ENCODE measurements at places on chromosomes 11 and 22. TPM values are rescaled to one million over a fixed set of nuclear protein-coding genes. Genes with fewer than 3 reads are reported as not detected.
A peak's percentile ranks its signal among the peaks of the same experiment; 100 is the strongest.

GRCh38 chr11:62399878-62400266, 19.0 kb upstream of the SCGB1A1 start:
- no peaks in the 10 kb centered on the region for H3K27me3 ChIP-seq
- no peaks in the 10 kb centered on the region for H3K36me3 ChIP-seq
- peaks cover 18% of the 10 kb centered on the region for H3K4me1 ChIP-seq

- no peaks in the 10 kb centered on the region for H3K27me3 ChIP-seq
- no peak overlapping the region for H3K27ac ChIP-seq
- no peaks in the 10 kb centered on the region for H3K36me3 ChIP-seq
- H3K4me3 ChIP-seq = no peak overlapping the region
These were observed 103.0 kb upstream of the CD44 start for GRCh38 chr11:35035894-35036408.

DNA sequence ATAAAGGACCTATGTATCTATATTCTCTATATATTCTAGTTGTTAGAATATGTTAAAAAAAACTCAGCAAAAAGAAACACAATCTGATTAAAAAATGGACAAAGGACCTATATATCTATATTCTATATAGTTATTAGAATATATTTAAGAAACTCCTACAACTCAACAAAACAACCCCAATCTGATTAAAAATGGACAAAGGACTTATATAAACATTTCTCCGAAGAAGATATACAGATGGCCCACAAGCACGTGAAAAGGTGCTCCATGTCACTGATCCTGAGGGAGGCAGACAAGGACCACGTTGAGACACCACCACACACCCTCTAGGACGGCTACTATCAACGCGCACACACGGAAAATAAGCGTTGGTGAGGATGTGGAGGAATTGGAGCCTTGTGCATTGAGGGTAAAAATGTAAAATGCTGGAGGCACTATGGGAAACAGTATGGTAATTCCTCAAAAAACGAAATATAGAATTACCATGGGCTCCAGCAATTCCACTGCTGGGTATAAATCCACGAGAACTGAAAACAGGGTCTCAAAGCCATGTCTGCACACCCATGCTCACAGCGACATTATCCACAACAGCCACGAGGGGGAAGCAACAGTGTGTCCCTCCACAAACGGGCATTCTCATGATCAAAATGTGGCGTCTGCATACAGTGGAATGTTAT, 22.7 kb downstream of the YPEL1 start:
- H3K4me3 ChIP-seq = no peak overlapping the region
- DNase-seq = peak; percentile 61
- H3K36me3 ChIP-seq = no peaks in the 10 kb centered on the region
- no peak overlapping the region for H3K27ac ChIP-seq
- H3K27me3 ChIP-seq = no peaks in the 10 kb centered on the region

GRCh38 chr11:69680688-69681087, 5.5 kb upstream of the LTO1 start:
- no peaks in the 10 kb centered on the region for H3K36me3 ChIP-seq
- H3K27me3 ChIP-seq = no peaks in the 10 kb centered on the region
- H3K4me3 ChIP-seq = no peak overlapping the region
- H3K27ac ChIP-seq = no peak overlapping the region

DNA sequence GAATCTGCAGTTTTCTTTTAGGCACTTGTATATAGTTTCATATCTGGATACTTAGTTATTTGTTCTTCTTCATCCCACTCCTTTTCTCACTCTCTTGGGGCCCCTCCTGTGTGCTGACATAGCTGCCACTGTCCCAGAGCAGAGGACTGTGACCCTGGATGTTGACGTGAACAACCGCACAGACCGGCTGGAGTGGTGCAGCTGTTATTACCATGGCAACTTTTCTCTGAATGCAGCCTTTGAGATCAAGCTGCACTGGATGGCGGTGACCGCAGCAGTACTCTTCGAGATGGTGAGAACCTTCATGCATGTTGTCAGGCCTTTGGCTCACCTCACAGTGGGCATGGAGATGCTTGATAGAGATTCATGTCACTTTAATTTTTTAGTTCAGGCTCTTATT, 50.9 kb upstream of the YWHAH start:
- no peaks in the 10 kb centered on the region for H3K27me3 ChIP-seq

DNA sequence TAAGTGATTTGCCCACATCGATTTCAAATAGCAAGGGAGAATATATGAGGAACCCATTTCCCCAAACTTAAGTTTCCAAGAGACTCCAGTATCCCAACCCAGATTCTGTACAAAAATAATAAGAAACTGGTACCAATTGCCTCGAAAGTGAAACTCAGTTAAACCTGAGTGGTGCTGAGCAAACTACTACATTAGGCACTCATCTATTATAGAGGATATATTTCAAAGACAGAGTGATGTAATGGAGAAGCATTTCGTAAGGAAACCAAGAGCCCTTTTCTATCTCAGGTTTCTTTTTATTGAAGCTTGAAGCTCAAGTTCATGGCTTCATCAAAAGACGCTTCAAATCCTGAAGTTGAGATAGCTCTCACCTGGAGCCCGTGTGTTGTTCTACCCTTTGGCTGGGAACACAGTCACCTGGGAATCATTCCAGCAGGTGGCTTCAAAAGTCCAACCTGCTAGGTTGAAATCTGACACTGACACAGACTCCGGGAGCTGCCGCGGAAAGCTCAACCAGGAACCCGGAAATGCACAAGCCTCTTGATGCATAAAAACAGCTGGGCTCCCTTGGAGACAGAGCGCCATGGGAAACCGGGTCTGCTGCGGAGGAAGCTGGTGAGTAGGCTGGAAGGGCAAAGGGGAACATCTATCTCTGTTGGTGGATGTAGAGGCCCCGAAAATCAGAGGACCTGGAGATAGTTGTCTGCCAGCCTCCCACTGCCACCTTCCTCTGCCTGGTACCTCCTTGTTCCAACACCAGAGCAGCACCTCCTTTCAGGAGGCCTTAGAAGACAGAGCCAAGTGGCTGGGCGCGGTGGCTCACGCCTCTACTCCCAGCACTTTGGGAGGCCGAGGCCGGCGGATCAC, at the start of gene C11orf52:
TSS of gene C11orf52 (plus strand) at position 524 of the 867 bp plus-strand sequence. CDS start at position 584, 60 bp downstream.
- no peak within 1 kb of the TSS for H3K27ac ChIP-seq
- H3K27me3 ChIP-seq = no peaks in the 10 kb centered on the region
- no peak within 1 kb of the TSS for H3K4me3 ChIP-seq
- no peaks in the 10 kb centered on the region for H3K36me3 ChIP-seq

DNA sequence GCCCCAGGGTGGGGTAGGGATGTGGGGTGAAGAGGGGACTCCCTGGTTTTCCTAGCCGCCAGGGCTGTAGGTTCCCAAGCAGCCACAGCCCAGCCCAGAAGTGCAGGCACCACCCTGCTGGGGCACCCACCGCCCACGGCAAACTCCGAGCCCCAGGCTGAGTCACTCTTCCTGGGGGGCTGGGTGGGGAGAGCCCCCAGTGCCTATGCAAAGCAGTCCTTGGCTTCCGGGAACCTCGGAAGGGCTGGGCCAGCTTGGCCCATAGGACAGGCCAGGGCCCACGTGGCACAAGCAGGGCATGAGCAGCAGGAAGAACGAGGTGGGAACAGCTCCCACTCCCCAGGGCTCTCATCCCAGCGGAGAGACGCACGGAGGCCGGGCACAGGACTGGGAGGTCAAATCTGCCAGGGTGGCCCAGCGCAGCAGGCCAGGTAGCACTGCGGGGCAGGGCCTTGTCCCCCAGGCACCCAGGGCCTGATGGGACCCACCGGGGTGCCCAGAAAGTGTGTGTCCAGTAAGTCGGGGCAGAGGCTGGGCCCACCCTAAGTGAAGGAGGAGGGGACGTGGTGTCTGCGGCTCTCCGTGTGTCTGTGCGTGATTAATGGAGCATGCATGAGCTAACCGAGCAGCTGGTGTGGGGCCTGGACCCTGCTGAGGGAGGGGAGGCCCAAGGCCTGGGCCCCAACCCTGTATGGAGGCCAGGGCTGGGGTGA, 4.6 kb upstream of the IL17REL start:
- H3K4me3 ChIP-seq = no peak overlapping the region
- H3K4me1 ChIP-seq = peaks cover 16% of the 10 kb centered on the region
- H3K27ac ChIP-seq = no peak overlapping the region
- DNase-seq = no peak
- no peaks in the 10 kb centered on the region for H3K36me3 ChIP-seq
- no peaks in the 10 kb centered on the region for H3K27me3 ChIP-seq

- no peaks in the 10 kb centered on the region for H3K4me1 ChIP-seq
- no peak overlapping the region for H3K4me3 ChIP-seq
- H3K27me3 ChIP-seq = no peaks in the 10 kb centered on the region
- no peaks in the 10 kb centered on the region for H3K36me3 ChIP-seq
These were observed 101.6 kb downstream of the CCDC81 start for GRCh38 chr11:86476109-86476861.

The ART1 gene
- total RNA-seq = not detected

DNA sequence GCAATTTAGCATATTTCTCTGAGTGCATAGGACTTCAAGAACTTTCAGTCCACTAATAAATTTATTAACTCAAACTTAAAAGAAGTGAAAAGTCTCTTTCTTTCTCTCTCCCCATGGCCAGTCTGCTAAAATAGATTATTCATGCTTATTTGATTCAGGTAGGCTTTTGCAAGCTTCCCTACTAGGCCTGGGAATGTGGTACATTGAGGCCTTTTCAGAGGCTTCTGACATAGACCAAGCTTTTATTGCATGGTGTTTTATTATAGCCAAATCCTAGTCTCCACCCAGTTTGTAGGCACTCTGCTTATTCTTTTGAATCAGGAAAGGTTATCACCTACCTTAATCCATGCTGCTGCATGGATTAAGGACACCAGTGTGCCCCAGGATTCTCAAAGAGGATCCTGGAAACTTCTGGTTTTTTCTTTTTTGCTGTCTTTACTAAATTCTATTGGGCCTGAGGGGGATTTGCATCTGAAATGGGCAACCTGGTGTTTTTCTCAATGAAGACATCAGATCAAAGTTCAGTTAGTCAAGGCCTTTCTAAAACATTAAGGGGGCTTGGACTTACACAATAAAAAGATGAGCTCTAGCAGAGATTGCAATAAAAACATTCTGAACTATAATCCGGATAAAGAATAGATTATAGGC, 92.2 kb downstream of the ELP4 start:
- no peak overlapping the region for H3K27ac ChIP-seq
- no peak overlapping the region for H3K4me3 ChIP-seq
- H3K36me3 ChIP-seq = no peaks in the 10 kb centered on the region
- H3K4me1 ChIP-seq = no peaks in the 10 kb centered on the region
- DNase-seq = no peak

DNA sequence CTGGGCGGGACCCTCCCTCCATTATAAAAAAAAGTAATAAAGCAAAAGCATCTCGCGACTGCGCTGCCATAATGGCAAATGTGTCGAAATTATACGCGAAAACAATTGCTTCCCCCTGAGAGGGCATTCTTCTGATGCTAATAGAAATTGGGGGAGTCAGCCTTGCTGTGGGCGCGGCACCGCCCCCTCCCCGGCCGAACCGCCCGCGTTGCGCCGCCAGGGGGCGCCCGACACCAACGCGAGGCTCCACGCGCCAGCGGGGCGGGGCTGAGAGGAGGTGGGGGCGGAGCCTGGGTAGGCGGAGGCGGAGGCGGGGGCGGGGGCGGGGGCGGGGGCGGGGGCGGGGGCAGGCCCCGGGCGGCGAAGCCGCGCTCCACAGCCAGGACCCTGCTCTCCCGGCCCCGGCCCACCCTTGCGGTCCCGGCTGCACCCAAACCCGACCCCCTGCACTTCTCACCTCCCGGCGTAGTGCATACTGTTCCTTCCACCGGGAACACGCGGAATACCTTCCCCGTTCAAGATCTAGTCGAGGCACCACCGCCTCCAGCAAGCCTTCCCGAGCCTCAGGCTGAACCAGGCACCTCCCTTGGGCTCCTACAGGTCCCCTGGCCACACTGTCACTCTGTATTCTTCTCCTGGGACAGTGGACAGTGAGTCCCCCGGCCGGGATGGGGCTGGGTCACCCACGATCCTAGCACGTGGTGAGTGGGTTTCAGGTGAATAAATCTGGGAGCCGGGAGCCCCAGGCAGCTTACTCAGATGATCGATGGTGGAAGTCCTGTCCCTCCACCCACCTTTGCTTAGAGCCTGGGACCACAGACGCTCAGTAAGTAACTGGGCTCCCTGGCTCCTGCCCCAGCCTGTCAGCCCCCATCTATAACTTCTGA, 15.5 kb upstream of the UPK3A start:
- peak overlapping the region; percentile 28 for H3K27ac ChIP-seq
- DNase-seq = peak; percentile 93
- no peaks in the 10 kb centered on the region for H3K36me3 ChIP-seq
- H3K4me1 ChIP-seq = peaks cover 4% of the 10 kb centered on the region
- H3K4me3 ChIP-seq = peak overlapping the region; percentile 85

DNA sequence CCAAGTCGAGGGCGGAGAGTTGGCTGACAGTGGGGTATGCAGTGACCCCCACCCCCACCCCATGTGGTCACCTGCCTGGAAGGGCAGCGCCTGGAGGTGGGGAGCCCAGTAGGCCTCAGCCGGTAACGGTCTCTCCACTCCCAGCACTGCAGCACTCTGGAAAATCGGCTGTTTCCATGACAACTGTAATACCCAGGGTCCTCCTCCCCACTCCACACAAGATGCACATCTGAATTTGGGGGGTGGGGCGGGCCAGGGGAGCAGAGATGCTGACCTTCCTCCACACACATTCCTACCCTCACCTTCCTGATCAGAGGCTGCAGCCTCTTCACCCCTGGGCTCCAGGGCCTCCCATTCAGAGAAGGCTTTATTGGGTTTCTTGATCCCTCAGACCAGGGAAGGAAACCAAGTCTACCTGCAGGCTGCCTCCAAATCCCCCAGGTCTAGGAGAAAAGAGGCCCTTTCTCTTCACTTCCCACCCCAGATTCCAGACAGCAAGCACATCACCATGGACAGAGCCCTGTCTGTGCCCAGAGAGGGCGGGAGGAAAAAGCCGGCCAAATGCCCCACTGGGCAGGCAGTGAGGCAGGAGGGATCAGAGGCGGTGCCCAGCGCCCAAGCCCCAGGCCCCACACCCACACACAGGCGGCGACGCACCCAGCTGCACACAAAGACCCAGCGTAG, 46.5 kb downstream of the SLC22A12 start:
- DNase-seq = no peak
- peaks cover 4% of the 10 kb centered on the region for H3K27me3 ChIP-seq
- no peaks in the 10 kb centered on the region for H3K36me3 ChIP-seq
- no peak overlapping the region for H3K27ac ChIP-seq
- H3K4me3 ChIP-seq = no peak overlapping the region

DNA sequence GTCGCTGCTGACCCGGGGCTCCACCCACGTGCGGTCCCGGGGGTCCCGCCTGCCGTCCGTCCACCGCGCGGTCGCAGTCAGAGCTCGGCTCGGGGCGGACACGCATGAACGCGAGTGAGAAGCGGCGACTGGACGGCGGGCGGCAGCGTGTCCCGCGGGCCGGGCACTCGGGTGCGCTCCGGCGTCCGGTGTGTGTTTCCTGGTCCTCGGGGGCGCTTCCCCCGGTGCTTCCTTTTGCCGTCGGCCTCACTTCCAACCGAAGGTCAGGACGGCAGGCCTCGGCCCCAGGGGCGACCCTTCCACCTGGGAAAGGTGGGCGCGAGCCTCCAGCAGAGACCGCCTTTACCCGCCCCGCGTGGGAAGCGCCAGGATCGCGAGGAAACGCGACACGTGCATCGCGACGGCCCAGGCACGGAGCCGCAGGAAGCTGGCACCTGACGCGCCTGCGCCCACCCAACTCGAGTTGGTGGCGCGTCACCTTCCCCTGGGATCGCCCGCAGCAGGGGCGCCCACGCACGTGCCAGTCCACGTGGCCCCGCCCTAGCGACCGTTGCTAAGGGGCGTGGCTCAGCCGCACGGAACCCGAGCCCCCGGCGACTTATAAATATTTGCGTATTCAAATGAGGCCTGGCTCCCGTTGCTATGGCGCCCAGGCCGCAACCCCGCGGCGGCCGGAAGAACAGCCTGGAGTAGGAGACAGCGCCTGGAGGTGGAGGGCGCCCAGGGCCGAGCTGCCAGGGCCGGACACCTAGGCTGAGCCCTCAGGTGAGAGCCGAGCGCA, at the start of gene LRRC56:
TSS of gene LRRC56 (plus strand) at position 687 of the 781 bp plus-strand sequence. CDS start 3,158 bp downstream, outside the sequence.
- peak within 1 kb of the TSS; percentile 66 for H3K4me3 ChIP-seq
- peaks cover 21% of the 10 kb centered on the region for H3K4me1 ChIP-seq
- no peaks in the 10 kb centered on the region for H3K27me3 ChIP-seq
- no peaks in the 10 kb centered on the region for H3K36me3 ChIP-seq
- DNase-seq = peak; percentile 74

The ASCL2 gene
- not detected for total RNA-seq
